GF-D8 (cell line): ENCODE measurements at places on chromosomes 3 and 15.
A peak's percentile ranks its signal among the peaks of the same experiment; 100 is the strongest.

DNA sequence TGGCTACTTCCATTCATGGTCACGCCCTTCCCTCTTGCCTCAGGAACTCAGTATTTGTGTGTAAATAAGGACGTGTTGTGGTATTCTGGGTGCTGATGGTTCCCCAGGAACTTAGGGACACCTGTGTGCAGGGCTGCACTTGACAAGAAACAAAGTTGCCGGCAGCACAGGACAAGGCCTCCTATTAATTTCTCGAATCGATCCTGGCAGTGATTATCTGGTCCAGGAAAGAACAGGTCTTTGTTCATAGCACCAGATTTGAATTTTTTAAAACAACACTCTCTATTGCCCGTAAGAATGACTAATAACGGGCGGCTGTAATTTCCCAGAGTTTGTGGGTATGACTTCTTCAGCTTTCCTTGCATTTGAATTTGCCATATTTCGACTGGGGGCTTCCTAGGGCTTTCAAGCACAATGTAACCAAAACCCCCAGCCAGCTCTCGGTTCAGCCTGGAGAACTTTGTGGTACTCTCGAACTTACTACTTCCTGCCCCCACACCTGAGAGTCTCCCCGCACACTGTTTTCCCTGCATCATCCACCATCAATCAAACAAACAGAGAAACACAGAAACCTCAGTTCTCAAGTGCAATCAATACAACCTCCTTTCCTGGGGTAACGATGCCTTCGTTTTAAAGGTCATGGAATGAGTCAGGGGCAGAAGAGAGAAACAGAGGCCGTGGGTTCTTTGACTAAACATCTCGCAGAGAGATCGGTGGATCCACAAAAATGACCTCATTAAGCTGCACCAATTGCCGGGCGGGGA lies 241.7 kb upstream of the ICE2 start:
- no peak for DNase-seq

- no peak for DNase-seq
These were observed 10.2 kb downstream of the PRICKLE2 start for GRCh38 chr3:64215103-64215502.

DNA sequence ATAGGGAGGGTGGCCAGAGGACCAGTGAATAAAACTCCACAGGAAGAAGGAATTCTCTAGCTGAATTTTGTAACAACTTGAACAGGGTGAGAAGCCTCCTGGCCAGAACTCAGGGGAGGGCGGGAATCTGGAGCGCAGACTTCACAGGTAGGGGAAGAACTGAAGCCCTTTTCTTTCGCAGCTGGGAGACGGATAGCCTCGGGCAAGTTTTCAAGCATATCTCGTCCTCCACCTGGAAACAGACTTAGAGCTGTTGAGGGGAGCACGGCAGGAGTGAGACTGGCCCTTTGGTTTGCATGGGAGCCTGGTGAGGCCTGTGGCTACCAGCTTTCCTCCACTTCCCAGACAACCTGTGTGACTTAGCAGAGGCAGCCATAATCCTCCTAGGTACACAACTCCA lies 10.9 kb upstream of the RPL39L start:
- no peak for DNase-seq

DNA sequence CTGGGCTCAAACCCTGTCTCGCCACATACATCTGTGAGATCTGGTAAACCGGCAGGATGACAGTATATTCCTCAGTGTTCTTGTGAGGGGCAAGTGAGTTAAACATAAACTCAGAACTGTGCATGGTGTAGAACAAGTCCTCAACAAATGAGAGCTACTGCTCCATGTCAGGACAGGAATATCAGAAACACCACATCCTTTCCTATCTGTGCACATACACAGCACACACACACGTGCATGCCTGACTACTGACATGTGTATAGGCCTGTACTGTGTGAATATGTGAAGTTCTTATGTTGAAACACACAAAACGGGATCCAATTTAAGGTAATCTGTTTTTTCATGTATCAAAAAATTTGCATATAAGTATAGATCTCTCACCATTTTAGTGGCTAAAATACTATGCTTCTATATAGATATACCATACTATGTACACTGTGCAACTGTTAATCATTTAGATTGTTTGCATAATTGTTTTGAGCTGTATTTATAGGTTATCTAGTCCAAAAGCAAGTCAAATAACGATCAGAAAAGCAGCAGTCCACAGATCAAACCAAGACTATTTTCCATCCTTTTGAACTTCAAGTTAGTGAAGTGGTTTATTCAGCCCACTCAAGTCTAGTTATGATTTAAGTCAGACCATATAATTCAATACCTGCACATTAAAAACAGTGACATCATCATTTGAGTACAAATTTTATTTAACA lies 44.8 kb downstream of the CCR4 start:
- DNase-seq = no peak

DNA sequence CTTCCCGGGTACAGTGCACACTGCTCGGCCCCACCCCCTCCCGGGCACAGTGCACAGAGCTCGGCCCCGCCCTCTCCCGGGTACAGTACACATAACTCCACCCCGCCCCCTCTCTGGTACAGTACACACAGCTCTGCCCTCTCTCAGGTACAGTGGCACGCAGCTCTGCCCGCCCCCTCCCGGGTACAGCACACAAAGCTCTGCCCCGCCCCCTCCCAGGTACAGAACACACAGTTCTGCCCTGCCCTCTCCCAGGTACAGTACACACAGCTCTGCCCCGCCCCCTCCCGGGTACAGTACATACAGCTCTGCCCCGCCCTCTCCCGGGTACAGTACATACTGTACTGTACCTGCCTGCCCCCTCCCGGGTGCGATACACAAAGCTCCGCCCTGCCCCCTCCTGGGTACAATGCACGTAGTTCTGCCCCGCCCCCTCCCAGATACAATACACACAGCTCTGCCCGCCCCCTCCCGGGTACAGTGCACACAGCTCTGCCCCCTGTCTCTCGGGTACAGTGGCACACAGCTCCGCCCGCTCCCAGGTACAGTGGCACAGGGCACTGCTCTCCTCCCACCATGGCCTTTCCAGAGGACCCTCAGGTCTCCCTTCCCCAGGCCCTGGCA lies 16.4 kb upstream of the PRR20G start:
- no peak for DNase-seq

DNA sequence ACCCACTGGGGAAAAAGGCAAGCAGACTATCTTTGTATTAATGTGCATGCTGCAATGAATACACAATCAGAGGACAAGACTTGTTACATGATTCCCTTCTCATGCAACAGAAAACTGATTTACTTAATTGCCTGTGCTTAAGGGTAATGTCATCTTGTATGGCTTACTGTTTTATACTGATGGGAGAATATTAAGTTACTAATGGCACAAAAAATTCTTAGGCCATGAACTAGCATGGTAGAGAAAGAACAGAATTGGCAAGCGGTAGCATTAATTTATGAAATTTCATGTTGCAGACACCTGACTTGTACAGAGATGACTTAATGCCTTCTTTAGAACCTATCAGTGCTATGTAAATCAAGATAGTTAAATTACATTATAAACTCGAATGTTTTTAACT lies 282.3 kb downstream of the CNTN3 start:
- no peak for DNase-seq

DNA sequence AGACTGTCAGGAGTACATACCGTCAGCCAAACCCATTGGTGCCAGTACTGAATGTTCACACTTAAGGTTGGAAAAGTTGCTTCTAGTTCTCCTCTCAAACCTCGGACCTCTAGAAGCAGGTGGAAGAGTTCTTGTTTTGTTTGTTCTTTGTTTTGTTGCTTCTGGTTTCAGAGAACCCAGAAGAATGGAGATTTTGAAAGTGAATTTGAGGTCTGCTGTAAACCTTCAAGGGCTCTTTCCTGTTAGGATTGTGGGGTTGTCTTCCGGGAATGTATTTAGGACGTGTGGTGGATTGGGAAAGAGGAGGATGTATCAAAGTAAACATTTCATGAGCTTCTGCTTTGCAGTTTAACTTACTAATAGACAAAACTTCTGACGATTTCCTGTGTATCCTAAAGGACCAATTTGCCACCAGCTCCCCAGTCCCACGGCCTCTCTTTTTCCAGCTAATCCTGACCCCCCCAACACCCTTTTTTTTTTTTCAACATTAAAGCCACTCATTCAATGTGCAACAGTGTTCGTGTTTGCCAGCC lies 50.3 kb downstream of the FILIP1L start:
- peak; percentile 15 for DNase-seq

- no peak for DNase-seq
These were observed 202.0 kb upstream of the IL12A start for GRCh38 chr3:159786489-159787177.
